ENCODE measurements at places on chromosomes 16 and 17. TPM values are rescaled to one million over a fixed set of nuclear protein-coding genes. Genes with fewer than 3 reads are reported as not detected.
A peak's percentile ranks its signal among the peaks of the same experiment; 100 is the strongest.

GRCh38 chr17:77825621-77826020 is 132.9 kb upstream of the TNRC6C start:
- DNase-seq = no peak
- no peaks in the 10 kb centered on the region for H3K36me3 ChIP-seq
- H3K27me3 ChIP-seq = peaks cover 6% of the 10 kb centered on the region
- H3K4me3 ChIP-seq = no peak overlapping the region

DNA sequence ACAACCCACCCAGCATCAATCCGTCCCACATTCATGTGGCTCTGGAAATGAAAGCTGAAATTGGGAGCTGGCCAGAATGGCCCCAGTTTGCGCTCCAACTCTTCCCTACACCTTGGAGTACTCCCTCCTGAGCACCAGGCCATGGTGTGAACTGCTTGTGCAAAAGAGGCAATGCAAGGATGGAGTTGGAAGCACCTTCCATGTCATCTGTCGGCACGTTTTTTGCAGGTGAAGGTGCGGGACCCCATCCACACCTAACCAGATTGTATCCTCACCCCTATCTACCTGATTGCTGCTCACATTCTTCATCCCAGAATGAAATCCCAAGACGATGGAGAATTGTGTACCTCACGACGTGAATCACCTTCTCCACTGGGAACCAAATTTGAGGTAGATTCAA is 136.6 kb upstream of the WSB1 start:
- no peak overlapping the region for H3K4me3 ChIP-seq
- no peaks in the 10 kb centered on the region for H3K36me3 ChIP-seq
- H3K27me3 ChIP-seq = no peaks in the 10 kb centered on the region
- DNase-seq = no peak
- H3K27ac ChIP-seq = no peak overlapping the region
- H3K4me1 ChIP-seq = no peaks in the 10 kb centered on the region

DNA sequence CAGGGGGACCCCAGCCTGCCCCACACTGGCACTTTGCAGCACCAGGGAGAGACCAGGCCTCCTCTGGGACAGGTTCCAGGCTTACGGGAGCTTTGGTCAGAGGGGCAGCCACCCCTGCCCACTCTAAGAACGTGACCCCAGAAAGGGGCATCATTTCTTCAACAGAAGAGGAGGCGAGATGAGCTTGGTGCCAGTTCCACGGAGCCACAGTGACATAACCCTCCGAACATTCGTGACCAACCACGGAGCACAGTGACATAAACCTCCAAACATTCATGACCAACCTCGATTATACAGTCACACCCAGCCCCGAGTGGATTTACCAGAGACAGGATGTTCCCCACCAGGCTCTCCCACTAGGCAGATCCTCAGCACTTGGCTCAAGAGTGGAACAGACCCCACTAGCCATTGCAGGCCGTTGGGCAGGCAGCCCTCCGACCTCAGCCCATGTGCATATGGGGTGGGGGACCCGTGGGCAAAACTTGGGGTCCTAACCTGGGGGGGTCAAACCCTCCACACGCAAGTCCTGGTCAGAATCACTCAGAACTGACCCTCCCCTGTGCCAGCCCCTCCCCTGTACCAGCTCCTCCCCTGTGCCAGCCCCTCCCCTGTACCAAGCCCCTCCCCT is 112.9 kb downstream of the METRNL start:
- H3K36me3 ChIP-seq = no peaks in the 10 kb centered on the region
- peak; percentile 24 for DNase-seq
- H3K4me1 ChIP-seq = peaks cover 24% of the 10 kb centered on the region
- H3K27me3 ChIP-seq = no peaks in the 10 kb centered on the region
- H3K4me3 ChIP-seq = no peak overlapping the region

GRCh38 chr17:42405963-42406495 is 17.0 kb downstream of the CAVIN1 start:
- H3K36me3 ChIP-seq = peaks cover 3% of the 10 kb centered on the region
- H3K27me3 ChIP-seq = no peaks in the 10 kb centered on the region
- peak; percentile 86 for DNase-seq
- H3K4me3 ChIP-seq = no peak overlapping the region

DNA sequence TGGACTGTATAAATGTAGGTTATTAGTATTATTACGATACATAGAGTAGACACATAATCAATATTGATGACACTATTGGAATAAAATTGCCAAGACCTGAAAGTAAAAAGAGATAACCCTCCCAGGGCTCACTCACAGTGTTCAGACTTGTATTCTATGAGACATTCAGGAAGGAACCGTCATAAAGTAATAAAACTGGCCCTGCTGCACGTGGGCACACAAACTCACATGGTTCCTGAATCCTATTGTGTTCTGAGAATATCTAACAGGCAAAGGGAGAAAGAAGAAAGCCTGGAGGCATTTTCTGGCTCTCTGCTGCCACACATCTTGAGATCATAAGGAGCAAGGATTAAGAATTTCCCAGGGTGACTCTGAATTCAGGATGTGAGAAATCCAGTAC is 575.9 kb downstream of the HS3ST4 start:
- no peaks in the 10 kb centered on the region for H3K4me1 ChIP-seq
- no peak overlapping the region for H3K27ac ChIP-seq
- DNase-seq = no peak
- H3K27me3 ChIP-seq = no peaks in the 10 kb centered on the region
- H3K4me3 ChIP-seq = no peak overlapping the region

- no peak for DNase-seq
- H3K27ac ChIP-seq = no peak overlapping the region
- H3K4me3 ChIP-seq = no peak overlapping the region
- H3K27me3 ChIP-seq = no peaks in the 10 kb centered on the region
- H3K4me1 ChIP-seq = no peaks in the 10 kb centered on the region
Observed at GRCh38 chr17:4369557-4370230, 3.2 kb upstream of the UBE2G1 start.

DNA sequence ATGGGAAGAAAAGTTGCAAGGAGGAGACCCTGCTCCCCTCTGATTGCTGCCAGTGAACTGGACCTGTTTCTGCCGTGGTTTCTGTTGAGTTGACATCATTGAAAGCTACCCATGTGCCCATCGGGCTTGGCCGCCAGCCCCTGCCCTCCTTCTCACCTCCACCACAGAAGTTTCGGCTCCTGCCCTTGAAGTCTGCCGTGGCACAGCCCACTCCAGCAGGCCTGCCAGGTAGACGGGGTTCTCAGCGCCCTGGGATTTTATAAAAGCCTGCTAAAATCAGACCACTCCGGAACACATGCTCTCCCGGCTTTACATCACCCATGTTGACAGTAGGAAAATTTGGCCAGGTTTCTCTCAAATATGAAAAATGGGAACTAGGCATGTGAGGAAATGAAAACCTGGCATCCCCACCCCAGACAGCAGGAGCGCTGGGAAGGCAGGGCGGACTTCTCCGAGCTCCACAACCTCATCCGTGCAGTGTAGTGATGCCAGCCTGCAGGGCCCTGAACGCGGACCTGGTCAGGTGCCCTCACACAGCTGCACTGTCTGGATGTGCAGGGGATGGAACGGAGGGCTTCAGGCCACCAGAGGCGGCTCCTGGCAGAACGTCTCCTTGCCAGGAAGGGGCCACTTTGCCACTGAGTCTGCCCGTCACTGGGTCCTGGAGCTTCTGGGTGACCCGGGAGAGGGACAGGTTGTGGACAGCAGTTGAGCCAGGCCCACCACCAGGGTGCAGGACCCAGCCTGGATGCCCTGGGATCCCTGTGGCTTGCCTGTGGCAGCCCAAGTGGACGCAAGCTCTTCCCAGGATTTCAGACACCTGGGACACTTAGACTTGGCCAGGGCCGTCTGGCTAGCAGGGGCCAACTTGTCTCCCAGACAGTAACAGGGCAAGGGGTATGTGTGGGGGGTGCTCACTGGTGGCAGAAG is 6.9 kb upstream of the GSE1 start:
- peaks cover 43% of the 10 kb centered on the region for H3K4me1 ChIP-seq
- no peaks in the 10 kb centered on the region for H3K36me3 ChIP-seq
- H3K27me3 ChIP-seq = no peaks in the 10 kb centered on the region

GRCh38 chr17:27480699-27481098 is 24.5 kb downstream of the KSR1 start:
- no peak for DNase-seq
- no peak overlapping the region for H3K4me3 ChIP-seq
- no peaks in the 10 kb centered on the region for H3K36me3 ChIP-seq
- H3K27me3 ChIP-seq = no peaks in the 10 kb centered on the region
- no peak overlapping the region for H3K27ac ChIP-seq

DNA sequence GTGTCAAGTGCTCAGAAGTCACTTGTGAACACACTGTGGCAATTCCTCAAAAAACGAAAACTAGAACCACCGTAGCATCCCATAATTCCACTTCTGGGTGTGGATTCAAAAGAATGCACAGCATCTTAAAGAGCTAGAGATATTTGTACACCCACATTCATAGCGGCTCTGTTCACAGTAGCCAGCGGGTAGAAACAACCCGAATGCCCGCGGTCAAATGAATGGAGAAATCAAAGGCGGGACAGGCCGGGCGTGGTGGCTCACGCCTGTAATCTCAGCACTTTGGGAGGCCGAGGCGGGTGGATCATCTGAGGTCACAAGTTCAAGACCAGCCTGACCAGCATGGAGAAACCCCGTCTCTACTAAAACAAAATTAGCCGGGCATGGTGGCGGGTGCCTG is 337.5 kb downstream of the SEC14L1 start:
- no peak for DNase-seq
- no peak overlapping the region for H3K27ac ChIP-seq
- peaks cover 16% of the 10 kb centered on the region for H3K4me1 ChIP-seq
- H3K36me3 ChIP-seq = peaks cover 18% of the 10 kb centered on the region
- H3K27me3 ChIP-seq = no peaks in the 10 kb centered on the region

GRCh38 chr17:9971991-9972390 is 66.9 kb upstream of the RCVRN start:
- no peaks in the 10 kb centered on the region for H3K27me3 ChIP-seq
- no peak overlapping the region for H3K4me3 ChIP-seq
- no peak for DNase-seq
- no peaks in the 10 kb centered on the region for H3K36me3 ChIP-seq

GRCh38 chr16:72903176-72903575 is 144.8 kb downstream of the ZFHX3 start:
- H3K36me3 ChIP-seq = no peaks in the 10 kb centered on the region
- DNase-seq = no peak
- no peaks in the 10 kb centered on the region for H3K4me1 ChIP-seq
- no peaks in the 10 kb centered on the region for H3K27me3 ChIP-seq
- no peak overlapping the region for H3K4me3 ChIP-seq

DNA sequence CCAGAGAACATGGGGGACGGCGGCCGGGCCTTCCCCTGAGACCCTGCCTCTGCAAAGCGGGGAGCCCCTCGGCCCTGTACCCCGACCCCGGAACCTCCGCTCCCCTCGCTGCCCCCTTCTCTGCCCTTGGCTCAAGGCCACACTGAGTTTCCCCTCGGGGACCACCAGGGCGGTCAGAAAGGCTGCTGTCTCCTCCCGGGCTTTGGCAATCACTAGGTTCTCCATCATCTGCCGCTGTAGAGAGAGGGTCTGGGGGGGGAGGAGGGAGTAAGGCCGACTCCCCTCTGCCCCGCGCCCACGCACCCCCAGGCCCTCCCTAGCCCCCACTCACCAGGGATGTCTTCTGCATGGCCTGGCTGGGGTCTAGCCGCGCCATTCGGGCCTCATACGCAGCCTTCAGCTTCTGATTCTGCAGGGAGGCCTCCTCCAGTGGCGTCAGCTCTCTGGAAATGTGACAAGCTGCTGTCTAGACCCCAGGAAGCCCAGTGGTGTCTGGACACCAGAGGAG is 8.4 kb downstream of the VPS9D1 start:
- no peaks in the 10 kb centered on the region for H3K36me3 ChIP-seq
- H3K27ac ChIP-seq = no peak overlapping the region
- no peaks in the 10 kb centered on the region for H3K27me3 ChIP-seq
- no peak for DNase-seq

- no peaks in the 10 kb centered on the region for H3K4me1 ChIP-seq
- no peaks in the 10 kb centered on the region for H3K27me3 ChIP-seq
- DNase-seq = no peak
- H3K4me3 ChIP-seq = no peak overlapping the region
- H3K36me3 ChIP-seq = peaks cover 22% of the 10 kb centered on the region
- H3K27ac ChIP-seq = no peak overlapping the region
Observed at GRCh38 chr17:17726458-17727060, 45.3 kb downstream of the RAI1 start.

GRCh38 chr17:33583518-33584417 is 290.7 kb upstream of the ASIC2 start:
- no peak for DNase-seq
- no peaks in the 10 kb centered on the region for H3K36me3 ChIP-seq

DNA sequence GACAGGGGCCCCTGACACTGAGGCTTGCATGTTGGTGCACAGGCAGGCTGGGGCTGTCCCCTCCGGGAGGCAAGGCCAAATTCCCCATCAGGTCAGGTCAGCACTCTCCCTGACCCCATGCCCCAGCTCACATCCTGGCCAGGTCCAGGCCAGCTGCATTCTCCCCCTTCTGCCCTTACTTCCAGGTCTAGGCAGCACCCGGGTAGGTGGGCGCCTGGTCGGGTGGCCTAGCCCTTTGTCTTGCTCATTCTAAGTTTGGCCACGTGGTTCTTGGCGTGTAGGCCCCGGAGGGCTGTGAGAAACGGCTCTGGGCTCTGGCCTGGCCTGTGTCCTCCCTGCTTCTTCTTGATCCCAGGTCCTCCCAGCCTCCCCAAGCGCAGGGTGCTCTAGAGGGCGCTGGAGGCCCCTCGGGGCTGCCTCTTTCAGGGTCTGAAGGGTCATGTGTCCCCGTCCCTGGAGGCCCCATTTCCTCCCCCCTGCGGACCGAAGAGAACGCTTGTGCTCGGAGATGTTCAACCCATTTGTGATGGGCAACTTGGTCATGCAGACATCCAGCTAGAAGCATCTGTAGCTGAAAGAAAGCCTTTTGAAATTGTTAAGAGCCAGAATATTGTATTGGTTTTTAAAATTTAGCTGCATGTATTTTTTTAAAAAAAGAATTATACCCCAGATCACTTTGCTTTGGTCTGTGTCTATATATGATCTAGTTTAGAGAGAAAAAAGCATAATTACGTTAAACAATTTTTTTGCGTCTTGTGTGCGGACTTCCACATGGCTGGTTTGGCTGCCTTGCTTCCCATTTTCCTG is 6.7 kb downstream of the BAHCC1 start:
- peaks cover 31% of the 10 kb centered on the region for H3K4me1 ChIP-seq
- H3K36me3 ChIP-seq = no peaks in the 10 kb centered on the region
- H3K27me3 ChIP-seq = no peaks in the 10 kb centered on the region
- no peak overlapping the region for H3K27ac ChIP-seq
- DNase-seq = peak; percentile 66
- no peak overlapping the region for H3K4me3 ChIP-seq

GRCh38 chr16:15644267-15644961 is 1.5 kb upstream of the MARF1 start:
- peak; percentile 84 for DNase-seq
- H3K27ac ChIP-seq = peak overlapping the region; percentile 99
- H3K27me3 ChIP-seq = no peaks in the 10 kb centered on the region
- no peaks in the 10 kb centered on the region for H3K36me3 ChIP-seq
- peak overlapping the region; percentile 87 for H3K4me3 ChIP-seq

The CIBAR2 gene
- total RNA-seq = 0.41 TPM

The FOXC2 gene
- total RNA-seq = 3.0 TPM

The CCL5 gene
- total RNA-seq = not detected

The ZMYND15 gene
- total RNA-seq = not detected

The MYO15B gene
- total RNA-seq = 0.02 TPM

The TSPOAP1 gene
- 0.53 TPM for total RNA-seq

All from SJCRH30 (cell line).